Fibroblast of skin of left biceps (primary cell): ENCODE measurements at places on chromosomes 13 and 19.

- no peak for DNase-seq
Observed at GRCh38 chr13:34901572-34901971, 40.5 kb upstream of the NBEA start.

- DNase-seq = no peak
Observed at GRCh38 chr19:57016491-57016890, 103.3 kb upstream of the USP29 start.

GRCh38 chr13:110397436-110398115, 90.5 kb downstream of the COL4A2 start:
- no peak for DNase-seq

GRCh38 chr13:110271313-110271712, 35.6 kb downstream of the COL4A1 start:
- DNase-seq = no peak

GRCh38 chr13:20090349-20090748, 70.5 kb downstream of the GJA3 start:
- DNase-seq = no peak

DNA sequence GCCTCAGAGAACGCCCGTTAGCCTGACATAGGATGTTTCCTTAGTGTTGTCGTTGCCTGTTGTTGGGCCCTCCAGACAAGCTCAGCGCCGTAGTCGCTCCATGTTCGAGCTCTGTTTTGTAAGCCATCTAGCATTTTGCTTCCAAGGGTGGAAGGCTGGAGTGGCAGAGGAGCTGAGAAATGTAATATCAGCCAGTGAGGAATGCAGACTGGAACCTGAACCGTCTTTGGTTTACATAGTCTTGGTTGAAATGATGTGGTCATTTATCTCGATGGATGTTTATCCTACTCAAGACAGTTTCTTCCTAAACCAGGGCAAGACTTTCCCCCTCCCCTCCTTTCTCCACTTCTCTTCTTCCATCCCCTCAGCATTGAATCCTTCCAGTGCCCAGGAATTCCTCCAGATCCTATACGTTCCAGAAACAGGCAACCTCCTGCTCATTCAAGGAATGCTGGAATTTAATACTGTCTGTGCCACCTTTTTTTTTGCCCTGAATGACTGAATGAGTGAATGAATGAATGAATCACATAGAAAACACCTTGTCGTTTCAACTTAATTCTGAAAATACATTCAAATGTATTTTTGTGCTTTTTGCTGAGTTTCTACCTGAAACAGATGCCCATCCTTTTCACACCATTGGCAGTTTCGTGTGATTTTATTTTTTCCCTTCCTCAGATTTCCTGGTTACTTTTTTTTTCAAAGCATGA, 109.5 kb upstream of the MBNL2 start:
- no peak for DNase-seq

DNA sequence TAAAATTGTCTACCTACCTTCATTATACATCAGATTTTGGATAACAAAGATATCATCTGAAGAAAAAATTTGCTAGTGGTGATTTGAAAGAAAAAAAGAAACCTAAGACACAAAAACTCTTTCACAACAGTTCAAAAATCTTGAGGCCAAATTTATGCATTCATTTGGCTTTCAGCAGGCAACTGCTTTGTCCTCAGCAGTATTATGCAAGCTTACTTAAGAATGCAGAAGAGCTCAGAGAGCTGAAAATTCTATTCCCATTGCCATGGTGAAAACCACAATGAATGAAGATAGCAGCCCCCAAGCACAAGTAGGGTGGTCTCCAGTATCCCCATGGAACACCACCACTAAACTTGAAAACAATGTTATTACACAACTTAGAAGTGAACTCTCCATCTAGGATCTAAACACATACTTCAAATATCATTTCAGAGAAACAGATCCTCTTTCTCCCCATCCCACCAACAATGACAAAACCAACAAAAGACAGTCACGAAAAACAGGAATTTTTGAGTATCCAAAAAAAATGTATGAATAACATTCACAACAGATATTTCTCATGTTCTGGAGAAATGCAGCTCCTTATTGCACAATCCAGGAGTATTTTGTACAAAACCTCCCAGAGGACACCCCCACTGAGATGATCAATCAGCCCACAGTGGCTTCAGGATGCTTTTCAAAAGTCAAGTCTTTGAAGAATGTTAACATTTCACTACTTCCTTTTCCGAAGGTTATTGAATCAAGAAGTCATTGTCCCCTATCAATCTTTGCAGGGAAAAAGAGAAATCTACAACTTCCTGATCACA, 192.7 kb downstream of the LHFPL6 start:
- peak; percentile 84 for DNase-seq

DNA sequence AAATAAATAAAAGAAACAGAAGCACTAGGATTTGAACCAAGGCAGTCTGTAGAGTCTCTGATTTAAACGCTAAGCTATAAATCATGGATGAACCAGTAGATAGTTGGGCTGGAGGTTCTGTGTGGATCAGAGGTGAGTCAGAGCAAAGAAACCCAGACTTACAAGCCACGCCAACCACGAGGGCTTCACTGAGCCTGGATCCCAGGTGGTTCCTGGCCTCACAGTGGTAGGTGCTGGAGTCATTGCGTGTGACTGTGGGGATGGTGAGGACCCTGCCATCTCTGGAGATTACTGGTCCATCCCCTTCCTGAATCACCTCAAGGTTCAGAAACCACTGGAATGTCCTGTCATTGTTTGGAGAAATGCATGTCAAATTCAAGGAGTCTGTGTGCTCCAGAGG, 19.3 kb upstream of the CEACAM20 start:
- DNase-seq = peak; percentile 13

- DNase-seq = no peak
Observed at GRCh38 chr19:32879741-32880140, 10.2 kb upstream of the SLC7A9 start.

DNA sequence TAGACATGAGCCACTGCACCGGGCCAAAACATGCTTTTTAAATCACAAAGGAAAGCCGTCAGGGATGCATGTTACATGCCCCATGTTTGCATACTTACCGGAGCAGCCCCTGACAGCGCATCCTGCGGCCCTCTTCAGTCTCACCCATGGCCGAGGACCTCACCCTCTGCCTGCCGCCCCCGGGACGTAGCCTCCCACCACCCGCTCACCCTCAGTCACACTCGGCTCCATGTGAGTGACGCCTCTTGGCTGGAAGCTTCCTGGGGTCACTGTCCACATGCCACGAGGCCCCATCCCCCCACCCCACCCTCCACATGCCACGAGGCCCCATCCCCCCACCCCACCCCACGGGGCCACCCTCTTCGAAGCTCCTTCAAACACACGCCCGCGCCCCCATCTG, 46.1 kb upstream of the SPACA7 start:
- DNase-seq = no peak
